Common myeloid progenitor, CD34-positive (primary cell): ENCODE measurements at places on chromosomes 7 and 10.

GRCh38 chr7:254337-255037, 35.5 kb upstream of the FOXL3 start:
- DNase-seq, result no peak

GRCh38 chr7:158386866-158387545, 200.6 kb downstream of the PTPRN2 start:
- no peak for DNase-seq

- DNase-seq, result no peak
These were observed 28.8 kb downstream of the VIPR2 start for GRCh38 chr7:159115601-159116501.

GRCh38 chr7:105876964-105877601, 684 bp upstream of the ATXN7L1 start:
- no peak for DNase-seq

DNA sequence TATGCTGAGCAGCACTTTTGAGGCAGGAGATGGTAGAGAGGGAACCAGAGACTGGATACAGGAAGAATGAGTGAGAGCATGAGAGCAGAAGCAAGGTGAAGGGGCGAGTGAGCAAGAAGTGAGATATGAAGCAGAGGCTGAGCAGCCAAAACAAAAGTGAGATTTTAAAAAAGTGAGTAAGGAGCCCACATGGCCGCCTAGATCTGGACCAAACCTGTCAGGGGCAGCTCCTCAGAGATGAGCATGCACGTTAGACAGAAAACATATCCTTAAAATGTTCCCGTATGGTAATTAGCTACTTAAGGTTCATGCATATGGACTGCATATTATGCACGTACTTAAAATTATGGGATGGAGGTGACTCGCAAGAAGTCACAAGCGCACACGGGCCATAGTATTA, 22.5 kb downstream of the TMEM176A start:
- no peak for DNase-seq

DNA sequence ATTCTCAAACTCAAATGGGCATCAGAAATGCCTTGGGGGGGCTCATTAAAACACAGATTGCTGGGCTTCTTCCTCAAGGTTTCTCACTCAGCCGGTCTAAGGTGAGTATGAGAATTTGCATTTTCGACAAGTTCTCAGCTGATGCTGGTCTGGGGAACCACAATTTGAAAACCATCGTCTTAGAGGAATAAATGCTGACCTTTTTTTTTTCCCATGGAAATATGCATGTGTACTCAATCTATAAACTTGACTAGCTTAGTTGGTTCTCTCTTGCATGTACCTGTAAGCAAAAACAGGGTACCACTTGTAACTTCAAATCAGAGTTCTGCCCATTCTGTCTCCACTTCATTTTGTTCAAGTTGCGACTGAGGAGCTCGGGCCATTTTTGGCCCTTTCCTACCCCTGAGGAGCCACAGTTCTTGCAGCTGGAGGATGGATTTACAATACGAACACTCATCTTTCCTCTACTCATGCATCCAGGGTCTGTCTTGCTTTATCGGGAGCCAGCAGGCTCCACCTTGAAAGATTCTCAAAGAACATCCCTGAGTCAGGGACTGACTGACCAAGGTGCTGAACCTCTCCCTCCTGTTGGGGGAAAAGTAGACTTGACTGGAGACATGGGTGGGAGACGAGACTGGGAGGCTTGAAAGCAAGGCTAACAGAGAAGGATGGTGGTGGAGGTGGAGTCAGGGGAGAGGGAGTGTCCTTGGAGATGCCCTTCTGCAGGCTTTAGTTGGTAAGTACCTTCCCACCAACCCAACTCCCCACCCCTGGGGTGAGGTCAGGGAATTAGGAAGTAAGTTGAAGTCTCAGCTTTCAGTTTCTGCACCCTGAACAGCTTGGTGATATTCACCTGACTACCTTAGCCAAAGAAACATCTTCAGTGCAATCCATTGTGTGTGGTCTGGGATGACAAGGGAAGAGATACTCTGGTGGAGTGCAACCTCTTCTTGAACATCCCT, 3.7 kb upstream of the MAPK8 start:
- DNase-seq, result no peak

DNA sequence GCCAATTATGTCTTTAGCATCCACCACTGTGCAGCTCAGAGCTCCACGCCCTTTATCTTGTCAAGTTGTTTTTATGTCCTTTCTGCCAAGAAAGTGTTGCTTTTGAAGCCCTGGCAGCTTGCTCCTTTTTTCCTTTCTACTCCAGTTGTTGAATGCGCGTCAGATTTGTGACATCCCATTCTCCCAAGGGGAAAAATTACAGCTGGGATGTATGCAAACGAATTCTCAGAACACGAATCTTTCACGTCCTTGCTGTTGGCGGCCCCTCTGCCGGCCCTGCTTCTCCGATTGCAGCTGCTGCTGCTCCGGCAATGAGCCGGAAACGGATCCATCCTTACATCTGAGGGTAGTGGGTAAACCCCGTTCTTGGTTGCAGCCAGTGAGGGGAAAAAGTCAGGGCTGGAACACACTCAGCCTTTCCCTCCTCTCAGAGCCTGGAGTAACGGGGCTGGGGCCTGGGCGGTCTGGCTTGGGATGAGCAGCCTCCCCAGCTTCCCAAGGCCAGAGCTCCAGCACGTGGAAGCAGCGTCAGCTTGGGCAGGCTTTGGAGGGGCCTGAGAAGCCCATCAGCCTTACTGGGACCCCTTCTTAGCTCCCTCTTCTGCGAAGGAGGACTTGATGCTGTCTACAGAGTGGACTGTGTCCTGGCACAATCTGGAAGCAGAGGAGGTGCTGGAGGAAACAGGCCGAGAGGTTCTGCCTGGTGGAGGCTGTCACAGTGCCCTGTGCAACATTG, 79.0 kb upstream of the CHST15 start:
- no peak for DNase-seq

DNA sequence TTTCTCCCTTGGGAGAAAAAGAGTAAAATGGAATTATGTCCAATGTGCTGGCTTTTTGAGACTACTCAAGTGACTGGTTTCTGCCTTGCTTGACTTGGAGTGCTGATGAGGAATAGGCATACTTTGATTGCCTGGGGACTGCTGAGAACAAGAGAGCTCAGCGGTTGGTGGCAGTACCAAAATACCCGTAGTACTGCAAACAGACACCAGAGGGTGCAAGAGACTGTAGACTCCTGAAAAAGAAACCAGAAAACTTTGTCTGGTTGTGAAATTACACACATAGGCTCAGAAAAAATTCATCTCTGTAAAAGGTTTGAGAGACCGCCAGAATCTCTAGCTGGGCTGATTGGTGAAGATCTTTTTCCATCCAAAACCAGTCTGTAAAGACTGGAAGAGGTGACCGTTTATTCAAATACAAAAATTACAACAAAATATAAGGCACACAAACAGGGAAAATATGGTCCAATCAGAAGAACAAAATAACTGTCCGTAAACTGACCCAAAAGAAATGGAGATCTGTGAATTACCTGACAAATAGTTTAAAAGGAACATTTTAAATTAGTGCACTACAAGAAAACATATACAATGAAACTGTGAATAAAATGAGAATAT, 18.5 kb downstream of the BICC1 start:
- DNase-seq, result peak; percentile 80

GRCh38 chr7:32169228-32169627, 99.0 kb upstream of the PDE1C start:
- DNase-seq, result no peak

DNA sequence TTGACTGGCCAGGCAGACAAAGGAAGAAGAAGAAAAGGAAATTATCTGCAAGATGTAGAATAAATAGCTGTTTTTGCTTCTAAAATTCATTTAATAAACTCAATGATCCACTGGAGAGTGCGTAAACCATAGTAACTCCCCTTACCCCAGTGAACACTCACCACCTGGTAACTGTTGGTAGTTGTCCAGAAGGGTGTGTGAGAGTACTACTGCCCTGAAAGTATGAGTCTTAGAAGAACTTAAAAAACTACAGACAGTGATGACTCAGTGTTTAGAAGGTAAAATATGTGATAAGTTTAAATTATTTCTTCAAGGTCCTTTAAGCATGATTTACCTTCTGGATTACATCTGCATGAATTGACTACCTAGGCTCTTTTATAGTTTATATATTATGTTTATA, 53.0 kb upstream of the SEMA3A start:
- DNase-seq, result peak; percentile 61

GRCh38 chr7:110754649-110755048, 336.3 kb upstream of the LRRN3 start:
- DNase-seq, result no peak

DNA sequence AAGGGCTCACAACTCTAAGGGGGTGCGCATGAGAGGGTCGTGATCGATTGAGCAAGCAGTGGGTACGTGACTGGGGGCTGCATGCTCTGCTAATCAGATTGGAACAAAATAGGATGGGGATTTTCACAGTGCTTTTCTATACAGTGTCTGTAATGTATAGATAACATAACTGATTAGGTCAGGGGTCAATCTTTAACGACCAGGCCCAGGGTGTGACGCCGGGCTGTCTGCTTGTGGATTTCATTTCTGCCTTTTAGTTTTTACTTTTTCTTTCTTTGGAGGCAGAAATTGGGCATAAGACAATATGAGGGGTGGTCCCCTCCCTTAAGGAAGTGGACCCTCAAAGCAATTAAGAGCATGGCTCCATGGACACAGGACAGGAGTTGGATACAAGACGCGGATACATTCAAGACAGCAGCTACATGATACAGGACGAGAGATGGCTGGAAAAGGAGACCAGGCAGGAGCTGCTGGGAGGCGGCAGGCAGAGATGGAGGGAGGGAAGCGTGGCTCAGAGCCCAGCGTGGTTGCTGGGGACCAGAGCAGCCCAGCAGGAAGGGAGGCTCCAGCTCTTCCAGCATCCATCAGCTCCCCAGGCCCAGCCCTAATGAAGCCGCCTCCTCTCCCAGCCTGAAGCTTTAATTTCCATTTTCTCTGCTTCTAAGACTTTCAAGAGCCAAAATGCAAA, 31.6 kb downstream of the GSDME start:
- DNase-seq, result no peak
